Renal pelvis (tissue), 12 donors: ENCODE measurements at places on chromosomes 4 and X. TPM values are rescaled to one million over a fixed set of nuclear protein-coding genes. Genes with fewer than 3 reads are reported as not detected.
A peak's percentile ranks its signal among the peaks of the same experiment; 100 is the strongest.

Gene FGF16
- not detected for polyA plus RNA-seq

DNA sequence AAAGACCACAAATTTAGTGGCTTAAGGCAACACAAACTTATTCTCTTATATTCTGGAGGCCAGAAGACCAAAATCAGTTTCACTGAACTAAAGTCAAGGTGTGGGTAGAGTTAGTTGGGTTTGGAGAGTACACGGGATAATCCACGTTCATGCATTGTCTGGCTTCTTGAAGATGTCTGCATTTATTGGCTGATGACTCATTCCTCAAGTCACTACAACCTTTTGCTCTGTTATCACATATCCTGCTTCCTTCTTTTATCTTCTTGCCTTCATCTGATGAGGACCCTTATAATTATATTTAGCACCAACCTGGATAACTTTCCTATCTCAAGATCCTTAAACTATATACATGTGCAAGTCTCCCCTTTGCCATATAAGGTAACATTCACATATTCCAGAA, 590.0 kb downstream of the FSTL5 start:
- DNase-seq, result no peak

DNA sequence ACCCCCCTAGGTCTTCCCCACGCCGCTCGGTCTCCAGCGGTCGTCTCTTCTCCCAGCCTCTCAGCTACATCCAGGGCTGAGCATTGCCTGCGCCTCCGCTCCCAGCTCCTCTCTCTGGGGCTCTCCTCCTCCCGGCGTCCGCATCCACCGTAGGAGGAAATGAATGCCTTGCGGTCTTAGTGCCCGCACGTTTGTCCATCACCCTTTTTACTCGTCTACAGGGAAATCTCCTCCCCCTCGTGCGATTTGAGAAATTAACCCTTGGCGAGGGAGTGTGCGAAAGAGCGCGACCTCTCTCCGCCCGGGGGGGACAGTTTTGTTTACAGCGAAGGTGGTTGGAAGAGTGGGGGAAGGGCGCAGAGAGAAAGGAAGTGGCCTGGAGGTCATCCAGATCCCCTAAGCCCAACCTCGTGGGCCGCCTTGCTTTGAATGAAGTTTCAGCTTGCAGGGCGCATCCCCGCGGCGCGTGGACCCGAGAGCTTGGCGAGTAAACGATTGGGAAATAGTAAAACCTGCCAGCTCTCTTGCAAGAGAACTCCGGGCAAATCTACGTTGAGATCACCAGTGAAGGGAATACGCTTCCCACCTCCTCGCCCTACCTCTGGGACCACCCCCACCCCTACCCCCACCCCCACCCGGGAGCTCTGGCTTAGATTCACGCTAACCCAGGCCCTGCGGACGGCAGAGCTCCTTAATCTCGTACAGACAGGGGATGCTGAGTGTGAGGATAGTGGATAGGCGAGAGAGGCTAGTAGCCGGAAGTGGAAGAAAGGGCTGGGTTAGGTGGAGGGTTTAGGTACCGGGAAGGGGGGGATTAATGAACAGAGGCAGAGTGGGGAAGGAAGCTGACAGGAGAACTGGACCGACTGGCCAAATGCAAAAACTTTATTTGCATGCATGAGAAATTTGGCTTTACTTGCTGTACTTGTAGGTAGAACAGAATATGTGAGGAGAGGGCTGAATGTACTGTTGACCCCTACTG, at the start of gene ELOVL6:
TSS of gene ELOVL6 (minus strand) at position 181 of the 982 bp plus-strand sequence. CDS start 280 bp downstream, outside the sequence.
- DNase-seq, result peak; percentile 79

DNA sequence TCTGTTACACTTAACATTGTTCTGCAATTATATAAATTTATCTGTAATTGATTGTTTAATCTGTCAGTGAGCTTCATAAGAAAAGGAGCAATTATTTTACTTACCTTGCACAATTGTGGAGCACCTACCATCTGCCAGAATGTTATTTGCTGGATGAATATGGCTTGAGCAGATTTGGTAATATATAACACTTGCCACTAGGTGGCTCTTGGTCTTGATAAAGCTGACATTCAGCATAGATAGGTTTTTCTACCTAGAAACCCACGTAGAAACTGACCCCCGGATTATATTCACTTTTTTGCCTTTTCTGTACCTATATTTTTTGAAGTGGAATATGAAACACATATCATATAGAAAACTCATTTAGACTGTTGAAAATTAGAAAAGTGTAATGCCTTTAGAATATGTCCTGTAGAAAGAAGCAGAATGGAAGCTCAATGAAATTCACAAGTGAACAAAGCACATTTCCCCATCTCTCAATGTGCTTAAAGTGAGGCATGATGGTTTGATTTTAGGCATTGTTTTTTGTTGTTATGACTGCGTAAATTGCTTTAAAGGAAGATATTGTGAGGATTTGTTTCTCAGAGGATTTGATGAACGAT, 9.5 kb downstream of the RBPJ start:
- no peak for DNase-seq

- DNase-seq, result peak; percentile 15
Measured at GRCh38 chr4:18321956-18322530, 300.5 kb upstream of the LCORL start.

GRCh38 chr4:139666735-139667281, 1.2 kb downstream of the MGST2 start:
- DNase-seq, result no peak
